ENCODE measurements at places on chromosomes 12 and 14. TPM values are rescaled to one million over a fixed set of nuclear protein-coding genes. Genes with fewer than 3 reads are reported as not detected.

Gene NXPH4
- not detected for total RNA-seq

Gene TAS2R9
- total RNA-seq = not detected

Gene CPNE6
- total RNA-seq = not detected

Gene SLCO1B3
- total RNA-seq = not detected

Measured in CD4-positive, alpha-beta T cell (primary cell).